ENCODE measurements at places on chromosomes 5 and 9. TPM values are rescaled to one million over a fixed set of nuclear protein-coding genes. Genes with fewer than 3 reads are reported as not detected.

TMEM174 gene
- not detected for total RNA-seq

PCDHB16 gene
- total RNA-seq, result 3.4 TPM

GFI1B gene
- total RNA-seq, result not detected

PRUNE2 gene
- 0.38 TPM for total RNA-seq

DNA sequence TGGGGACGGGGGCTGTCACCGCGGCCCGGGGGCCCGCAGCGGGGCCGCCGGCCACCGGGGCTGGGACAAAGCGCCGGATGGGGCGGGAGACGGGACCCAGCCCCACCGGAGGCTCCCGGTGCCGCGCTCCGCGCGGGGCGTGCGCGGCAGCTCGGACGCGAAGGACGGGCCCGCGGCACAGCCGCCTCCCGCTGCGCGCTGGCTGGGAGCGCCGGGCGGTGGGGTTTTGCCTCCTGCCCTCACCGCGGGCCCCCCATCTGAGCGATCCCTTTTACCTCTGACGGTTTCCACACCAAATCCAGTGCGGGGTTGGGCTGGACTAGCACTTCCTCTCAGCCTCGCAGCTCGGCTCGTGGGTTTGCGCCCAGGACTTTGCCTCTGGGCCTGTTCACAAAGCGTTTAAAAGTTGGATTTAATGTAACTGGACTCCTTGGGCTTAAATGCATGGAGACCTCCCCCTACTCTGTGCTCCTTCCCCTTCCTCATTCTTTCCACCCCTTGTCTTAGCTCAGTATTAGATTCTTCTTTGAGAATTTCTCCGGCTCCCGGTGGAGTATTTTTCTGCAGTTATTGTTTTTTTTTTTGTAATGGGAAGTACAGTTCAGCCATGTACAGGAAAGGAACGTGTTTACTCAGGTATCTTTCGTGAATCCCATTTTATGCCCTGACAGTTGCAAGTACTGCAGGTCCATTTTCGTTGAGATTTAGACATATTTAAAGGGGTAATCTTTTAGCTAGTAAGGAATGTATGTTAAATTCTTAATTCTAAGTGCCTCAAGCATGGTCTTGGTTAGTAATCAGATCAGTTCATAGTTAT is 691 bp downstream of the FCHO2 start:
- no peak for ATAC-seq

DNA sequence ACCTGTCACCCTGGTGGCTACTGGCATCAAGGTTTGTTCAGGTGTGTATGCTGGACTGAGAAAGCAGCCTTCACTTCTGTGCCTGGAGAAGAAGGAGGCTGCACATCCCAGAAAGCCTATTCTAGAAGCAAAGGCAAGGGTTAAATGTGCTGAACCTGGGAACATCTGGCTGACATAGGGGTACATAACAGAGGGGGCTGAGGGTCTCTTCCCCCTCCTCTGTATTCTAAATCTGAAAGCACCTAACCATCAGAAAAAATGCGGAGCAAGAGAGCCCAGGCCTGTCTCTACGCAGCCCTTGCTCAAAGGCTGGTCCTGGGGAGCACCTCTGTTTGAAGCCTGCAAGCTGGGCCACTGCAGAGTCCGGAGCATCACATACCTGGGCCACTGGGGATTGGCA is 53.2 kb upstream of the FSTL4 start:
- ATAC-seq, result no peak

- ATAC-seq, result no peak
These were observed 157.8 kb downstream of the NXNL2 start for GRCh38 chr9:88692827-88693226.

DNA sequence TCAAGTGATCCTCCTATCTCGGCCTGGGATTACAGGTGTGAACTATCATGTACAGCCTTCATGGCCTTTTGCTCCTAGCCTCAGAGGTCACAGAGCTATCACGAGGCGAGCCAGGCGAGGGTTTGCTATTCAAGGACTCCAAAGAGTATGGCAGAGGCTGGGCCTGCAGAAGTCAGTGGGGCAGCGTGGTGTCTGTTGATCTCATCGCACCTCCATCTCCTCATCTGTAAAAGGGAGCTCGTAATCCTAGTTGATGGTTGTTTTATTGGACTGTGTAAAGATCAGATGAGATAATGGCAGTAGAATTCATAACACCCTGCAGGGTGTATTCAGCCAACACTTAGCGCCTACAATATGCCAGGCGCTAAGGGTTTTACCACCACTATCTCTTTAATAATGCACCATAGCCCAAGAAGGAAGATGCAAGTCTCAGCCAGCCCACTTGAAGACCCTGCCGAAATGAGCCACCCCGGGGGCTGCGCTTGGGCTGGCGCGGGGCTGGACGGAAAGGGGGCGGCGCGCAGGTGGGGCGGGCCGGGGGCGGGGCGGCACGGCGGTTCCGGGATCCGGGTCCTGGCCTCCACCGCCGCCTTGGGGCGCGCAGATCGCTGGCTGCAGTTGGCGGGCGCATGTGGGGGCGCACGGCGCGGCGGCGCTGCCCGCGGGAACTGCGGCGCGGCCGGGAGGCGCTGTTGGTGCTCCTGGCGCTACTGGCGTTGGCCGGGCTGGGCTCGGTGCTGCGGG is at the start of gene GALNT12:
TSS of gene GALNT12 (plus strand) at position 601 of the 744 bp plus-strand sequence. CDS start at position 630, 29 bp downstream.
- ATAC-seq, result peak; percentile 4

DNA sequence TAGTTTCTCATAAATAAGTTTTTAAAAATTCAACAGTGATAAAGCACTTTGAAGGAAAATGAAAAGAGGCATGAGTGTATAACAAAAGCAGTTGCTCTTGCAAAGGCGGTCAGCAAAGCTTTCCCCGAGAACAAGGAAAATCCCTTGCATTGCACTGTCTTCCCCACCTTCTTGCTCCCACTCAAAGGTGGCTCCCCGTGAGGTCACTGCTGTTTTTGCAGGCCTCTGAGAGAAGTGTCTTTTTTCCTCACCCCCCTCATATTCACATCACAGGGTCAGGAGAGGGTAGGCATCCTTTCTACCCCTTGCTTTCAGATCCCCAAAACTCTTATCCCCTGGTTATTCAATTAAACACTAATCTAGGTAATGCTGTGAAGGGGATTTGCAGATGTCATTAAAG is 15.2 kb upstream of the SLC36A1 start:
- ATAC-seq, result no peak

- ATAC-seq, result peak; percentile 66
These were observed 59.8 kb upstream of the POU5F2 start for GRCh38 chr5:93800988-93801811.

DNA sequence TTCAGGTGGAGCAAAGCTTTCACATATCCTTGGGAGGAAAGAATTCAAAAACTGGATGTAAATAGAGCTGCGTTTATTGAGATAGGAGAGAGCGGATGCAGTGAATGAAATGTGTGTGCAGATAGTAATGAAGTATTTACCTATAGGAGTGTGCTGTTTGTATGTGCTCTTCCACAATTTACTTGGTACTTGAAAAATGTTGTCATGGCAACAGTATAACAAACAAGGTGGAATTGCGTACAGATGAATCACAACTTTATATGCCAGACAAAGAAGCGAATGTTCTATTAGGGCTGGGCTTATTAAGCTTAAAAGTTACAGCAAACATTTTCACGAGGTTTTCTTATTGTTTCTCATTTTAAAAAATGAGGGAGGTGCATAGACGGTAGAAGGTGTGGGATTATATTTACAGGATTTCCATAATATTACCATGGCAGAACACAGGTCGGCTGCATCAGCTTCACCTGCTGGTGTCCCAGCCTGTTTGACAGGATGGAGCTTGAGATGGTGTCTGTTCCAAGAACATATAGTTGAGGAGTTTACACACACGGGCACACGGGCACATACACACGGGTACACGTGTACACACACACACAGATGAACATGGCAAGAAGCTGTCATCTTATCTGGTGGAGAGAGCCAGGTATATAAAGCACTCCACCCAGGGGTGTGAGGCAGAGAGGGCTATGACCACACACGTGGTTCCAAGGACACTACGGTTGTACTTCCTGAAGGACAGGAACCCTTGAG is 155.7 kb downstream of the RMI1 start:
- no peak for ATAC-seq

DNA sequence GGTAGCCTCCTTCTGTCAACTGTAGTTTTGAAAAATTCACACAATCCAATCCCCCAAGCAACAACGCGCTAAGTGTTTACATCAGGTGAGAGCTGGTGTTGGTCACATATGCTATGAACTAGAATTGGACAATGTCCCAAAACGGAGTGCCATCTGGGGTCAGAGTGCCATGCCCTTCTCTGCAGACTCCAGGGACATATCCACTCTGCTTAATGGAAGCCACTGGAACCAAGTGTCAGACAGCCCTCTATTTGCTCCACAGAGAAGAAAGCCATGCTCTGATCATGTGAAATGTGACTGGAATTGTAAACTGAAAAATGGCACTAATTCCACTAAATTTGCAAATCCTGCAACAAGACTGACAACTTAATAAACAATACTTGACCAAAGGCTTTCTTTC is 12.2 kb downstream of the ABCA1 start:
- ATAC-seq, result no peak

DNA sequence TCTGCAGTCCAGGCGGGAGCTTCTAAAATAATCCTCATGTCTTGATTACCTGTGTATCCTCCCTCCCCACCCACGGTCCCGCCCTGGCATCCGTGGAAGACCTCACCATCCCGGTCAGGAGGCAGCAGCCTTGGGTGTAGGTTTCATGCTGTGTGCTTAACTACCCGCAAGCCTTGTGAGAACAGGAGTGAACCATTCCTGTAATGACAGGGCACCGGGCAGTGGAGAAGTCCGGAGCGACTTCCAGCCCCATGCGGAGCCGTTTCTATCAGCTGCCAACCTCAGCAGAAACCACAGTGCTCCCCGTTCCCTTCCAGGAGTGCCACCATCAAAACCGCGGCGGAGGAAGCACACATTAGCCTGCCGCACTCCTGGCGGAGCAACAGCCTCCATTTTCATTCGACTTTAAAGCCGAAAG is 123.5 kb upstream of the LMX1B start:
- peak; percentile 16 for ATAC-seq

DNA sequence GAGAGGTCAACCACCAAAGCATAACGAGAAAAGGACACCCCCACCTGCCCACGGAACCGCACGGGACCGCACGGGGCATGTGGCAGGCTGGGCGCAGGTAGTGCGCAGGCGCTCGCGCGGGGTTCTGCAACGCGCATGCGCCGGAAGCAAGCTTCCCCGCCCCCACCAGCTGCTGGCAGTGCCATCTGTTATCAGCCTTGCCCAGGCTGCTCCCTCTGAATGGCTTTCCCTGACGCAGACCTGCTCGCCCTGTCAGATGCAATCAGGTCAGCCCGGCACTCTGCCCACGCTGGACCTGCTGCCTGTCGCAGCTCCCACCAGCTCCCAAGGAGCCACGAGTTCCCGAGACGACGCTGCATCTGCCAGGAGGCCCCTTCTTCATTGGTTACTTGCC is 22.8 kb downstream of the PTCH1 start:
- peak; percentile 0 for ATAC-seq

Data from motor neuron (in vitro differentiated cells).